ENCODE measurements at places on chromosomes 1 and 21. TPM values are rescaled to one million over a fixed set of nuclear protein-coding genes. Genes with fewer than 3 reads are reported as not detected.
A peak's percentile ranks its signal among the peaks of the same experiment; 100 is the strongest.

DNA sequence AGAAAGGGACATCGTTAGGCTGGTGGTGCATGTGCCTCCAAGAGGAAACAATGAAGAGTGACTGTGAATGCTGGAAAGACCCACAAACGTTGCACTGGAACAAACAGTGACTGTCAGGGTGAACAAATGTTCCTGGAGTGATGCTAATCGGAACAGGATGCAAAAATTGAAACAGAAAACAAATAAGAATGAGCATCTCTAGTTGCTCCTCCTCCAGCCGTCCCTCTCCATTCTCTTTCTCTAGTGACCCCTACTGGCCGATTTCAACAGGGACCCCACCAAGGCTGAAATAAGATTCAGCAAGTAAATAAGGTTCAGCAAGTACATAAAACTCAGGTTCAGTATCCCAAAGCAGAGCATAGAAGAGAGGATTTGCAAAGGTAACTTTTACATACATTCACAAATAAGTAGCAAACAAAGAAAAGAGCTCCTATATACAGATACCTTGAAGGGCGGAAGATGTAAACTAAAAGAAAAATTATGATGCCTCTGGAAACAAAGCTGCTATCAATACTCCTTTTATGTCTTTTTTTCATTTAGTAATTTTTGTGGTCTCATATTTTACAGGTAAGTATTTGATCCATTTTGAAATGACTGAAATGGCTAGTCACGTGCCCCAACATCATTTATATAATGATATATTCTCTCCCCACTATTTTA lies 836.1 kb upstream of the ADAMTS5 start:
- DNase-seq = no peak

DNA sequence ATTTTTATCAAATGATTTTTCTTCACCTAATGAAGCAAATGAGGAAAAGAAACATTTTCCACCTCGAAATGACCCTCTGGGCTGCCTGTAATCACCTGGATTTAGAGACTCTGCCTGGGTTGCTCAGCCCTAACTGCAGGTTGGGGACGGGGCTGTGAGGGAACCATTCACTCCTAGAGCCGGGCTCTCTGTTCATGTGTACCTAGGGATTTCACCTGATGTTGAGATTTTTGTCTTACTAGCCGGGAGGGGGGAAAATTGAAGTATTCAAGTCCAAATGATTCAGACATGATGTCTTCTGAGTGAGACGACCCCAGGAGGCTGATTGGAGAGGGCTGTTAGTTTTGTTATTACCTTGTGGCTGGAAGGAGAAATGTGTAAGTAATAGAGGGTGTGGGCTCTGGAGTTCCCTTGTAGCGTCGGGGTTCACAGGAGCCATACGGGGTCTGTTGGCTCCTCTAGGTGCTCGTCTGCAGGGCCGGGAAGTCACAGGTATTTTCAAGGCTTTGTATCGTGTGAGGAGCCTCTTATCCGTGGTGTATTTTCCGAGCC lies 42.3 kb upstream of the PWP2 start:
- DNase-seq = no peak

- no peak for DNase-seq
Measured at GRCh38 chr1:241695246-241696171, 43.4 kb downstream of the WDR64 start.

- no peak for DNase-seq
Measured at GRCh38 chr1:110428946-110429345, 21.5 kb upstream of the LAMTOR5 start.

DNA sequence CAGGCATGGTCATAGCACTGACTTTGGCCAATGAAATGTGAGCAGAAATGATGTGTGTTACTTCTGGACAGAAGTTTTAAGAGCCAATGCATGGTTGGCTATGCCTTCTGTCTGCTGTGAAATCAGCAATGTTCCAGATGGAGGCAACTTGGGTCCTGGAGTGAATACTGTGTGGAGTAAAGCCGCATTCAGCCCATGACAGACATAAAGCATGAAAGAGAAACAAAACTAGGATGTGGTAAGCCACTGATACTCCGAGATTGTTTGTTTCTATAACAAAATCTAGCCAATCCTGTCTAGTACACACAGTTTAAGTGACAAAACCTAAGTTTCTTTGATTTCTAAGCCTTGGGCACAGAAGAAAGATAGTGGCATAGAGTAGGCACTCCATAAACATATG lies 47.1 kb upstream of the ARHGAP29 start:
- no peak for DNase-seq

- DNase-seq = no peak
Measured at GRCh38 chr21:19830446-19830845, 1167.8 kb upstream of the NCAM2 start.

DNA sequence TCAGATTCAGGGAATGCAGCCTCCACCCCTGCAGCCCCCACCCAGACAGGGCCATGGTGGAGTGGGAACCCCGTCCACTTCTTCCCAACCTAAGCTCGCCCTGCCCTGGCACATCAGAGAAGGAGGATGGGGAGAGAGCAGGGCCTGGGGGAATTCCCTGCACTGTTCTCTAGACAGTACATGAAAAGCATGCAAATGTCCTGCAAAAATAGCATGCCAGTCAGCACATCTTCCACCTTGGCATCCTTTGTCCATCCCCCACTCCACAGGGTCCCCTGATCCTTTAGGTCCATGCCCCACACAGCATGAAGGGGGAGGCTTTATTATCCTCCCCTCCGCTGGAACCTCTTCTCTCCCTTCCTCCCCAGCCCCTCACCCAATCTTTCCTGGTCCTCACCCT lies 35.0 kb upstream of the RD3 start:
- DNase-seq = no peak

- no peak for DNase-seq
Measured at GRCh38 chr21:42989816-42990650, 15.7 kb downstream of the PKNOX1 start.

GRCh38 chr21:31781737-31782136 lies 49.8 kb upstream of the SCAF4 start:
- DNase-seq = peak; percentile 62

- no peak for DNase-seq
Measured at GRCh38 chr1:222552882-222553281, 5.0 kb upstream of the HHIPL2 start.

DNA sequence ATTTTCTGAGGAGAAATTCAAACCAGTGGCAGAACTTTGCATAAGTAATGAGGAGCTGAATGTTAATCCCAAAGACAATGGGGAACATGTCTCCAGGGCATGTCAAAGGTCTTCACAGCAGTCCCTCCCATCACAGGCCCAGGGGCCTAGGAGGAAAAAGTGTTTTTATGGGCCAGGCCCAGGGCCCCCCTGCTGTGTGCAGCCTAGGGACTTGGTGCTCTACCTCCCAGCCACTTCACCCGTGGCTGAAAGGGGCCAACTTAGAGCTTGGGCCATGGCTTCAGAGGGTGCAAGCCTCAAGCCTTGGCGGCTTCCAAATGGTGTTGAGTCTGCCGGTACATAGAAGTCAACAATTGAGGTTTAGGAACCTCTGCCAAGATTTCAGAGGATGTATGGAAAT lies 854.0 kb downstream of the LRRIQ3 start:
- DNase-seq = no peak

GRCh38 chr1:6268415-6268814 lies 7.5 kb upstream of the GPR153 start:
- no peak for DNase-seq

- DNase-seq = no peak
Measured at GRCh38 chr1:63893976-63894375, 120.2 kb downstream of the ROR1 start.

DNA sequence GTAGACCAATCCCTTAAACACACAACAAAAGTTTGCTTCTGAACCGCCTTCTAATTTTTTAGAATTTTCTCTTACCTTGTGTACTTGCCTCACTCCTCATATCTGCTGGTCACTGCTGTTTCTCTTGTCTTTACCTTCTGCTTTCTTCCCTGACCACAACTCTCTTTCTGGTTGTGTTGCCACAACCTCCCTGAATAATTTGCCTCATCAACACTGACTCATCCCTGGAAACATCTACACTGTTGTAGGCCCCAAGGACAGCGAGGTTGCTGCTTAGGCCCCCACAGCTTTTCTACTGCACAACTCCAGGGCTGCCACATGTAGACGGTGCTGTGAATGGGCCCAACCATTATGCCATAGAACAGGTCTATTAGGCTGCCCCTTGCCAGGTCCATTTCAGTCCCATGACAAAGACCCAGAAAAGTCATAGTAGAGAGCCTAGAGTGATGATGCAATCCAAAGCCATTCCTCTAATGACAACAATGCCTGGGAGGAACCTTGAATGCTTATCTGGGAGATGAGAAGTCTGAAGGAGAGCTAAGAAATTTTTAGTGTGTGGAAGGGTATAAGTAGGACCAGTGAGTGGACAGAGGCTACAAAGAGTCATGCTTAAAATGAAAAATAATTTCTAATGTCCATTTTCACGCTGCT lies 36.6 kb upstream of the LCE5A start:
- DNase-seq = no peak

GRCh38 chr1:14568716-14569355 lies 29.6 kb upstream of the KAZN start:
- no peak for DNase-seq

GRCh38 chr1:194078765-194079164 lies 892.4 kb upstream of the B3GALT2 start:
- DNase-seq = no peak

GRCh38 chr21:42424914-42425541 lies 21.3 kb downstream of the UBASH3A start:
- DNase-seq = no peak

Gene TRIM63
- total RNA-seq = 229 TPM

Gene LRRC71
- not detected for total RNA-seq

Gene NIBAN1
- total RNA-seq = 317 TPM
